ENCODE measurements at places on chromosomes 1 and 21.

GRCh38 chr1:154697710-154698109 lies 89.7 kb upstream of the ADAR start:
- no peak for DNase-seq

- no peak for DNase-seq
Observed at GRCh38 chr1:205963352-205964155, 20.3 kb upstream of the SLC26A9 start.

GRCh38 chr21:41076064-41076463 lies 91.9 kb upstream of the BACE2 start:
- no peak for DNase-seq

GRCh38 chr1:88509379-88509778 lies 174.7 kb upstream of the PKN2 start:
- no peak for DNase-seq

GRCh38 chr1:154586641-154587040 lies 19.1 kb downstream of the CHRNB2 start:
- DNase-seq: no peak

DNA sequence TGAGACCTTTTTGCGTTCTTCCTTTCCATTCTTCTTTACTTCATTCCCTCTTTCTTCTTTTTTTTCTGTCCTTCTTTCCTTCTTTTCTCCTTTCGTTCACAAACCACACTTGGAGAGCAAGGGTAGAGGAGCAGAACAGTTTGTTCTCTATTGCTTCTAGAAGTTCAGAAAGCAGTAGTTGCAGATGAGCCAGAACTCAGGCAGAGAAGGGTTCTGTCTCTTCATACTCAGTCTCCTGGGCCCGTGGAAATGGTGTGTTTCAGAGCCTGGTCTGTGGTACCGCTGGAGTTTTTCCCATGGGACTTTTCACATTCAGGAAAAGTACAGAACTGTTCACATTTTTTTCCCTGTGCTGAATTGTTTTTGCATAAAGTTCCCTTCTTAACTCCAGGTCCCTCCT lies 87.0 kb downstream of the ATP5PO start:
- no peak for DNase-seq

- peak; percentile 6 for DNase-seq
Observed at GRCh38 chr1:92404661-92405060, 82.1 kb downstream of the GFI1 start.

DNA sequence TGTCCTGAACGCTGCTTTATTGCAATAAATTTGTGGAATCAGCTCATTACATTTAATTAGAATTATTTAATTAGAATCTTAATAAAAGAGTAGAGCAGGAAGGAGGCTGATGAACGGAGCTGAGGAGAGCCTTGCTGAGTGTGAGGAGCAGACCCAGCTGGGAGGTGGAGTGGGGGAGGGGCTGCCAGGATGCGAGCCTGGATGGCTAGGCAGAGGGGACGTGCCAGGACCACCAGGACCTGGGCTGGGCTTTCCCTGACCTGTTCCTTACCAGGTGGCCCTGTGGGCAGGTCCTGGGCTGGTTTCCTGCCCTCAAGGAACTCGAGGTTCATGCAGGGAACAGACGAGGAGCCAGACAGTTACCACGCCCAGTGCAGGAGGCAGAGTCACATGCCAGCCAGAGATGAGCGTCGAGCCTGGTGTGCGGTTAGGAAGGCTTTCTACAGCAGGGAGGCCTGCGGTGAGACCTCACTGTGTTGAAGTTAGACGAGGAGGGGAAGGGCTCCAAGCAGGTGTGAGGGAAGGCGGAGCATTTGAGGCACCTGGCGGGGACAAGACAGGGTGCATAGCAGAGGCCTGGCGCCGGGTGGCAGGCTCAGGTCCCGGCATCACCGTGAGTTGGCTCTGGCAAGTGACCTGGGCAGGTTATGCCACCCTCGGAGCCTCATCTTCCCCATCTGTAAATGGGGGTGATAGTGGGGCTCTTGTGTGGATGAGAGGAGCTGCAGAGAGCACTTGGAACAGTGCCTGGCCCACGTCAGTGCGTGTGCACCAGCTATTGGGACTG lies 33.9 kb downstream of the LDLRAP1 start:
- no peak for DNase-seq

- DNase-seq: no peak
Observed at GRCh38 chr21:31449921-31450535, 106.0 kb upstream of the TIAM1 start.

DNA sequence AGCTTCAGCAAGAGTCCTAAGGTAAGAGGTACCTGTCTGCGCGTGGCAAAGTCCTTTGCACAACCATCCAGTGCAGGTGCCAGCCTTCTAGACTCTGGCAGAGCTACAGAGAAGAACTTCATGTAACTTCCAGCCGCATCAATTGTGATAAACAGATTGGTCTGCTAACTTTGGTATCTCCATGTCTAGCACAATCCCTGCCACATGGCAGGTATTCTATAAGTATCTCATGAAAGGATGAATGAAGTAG lies 29.8 kb downstream of the CD48 start:
- no peak for DNase-seq

DNA sequence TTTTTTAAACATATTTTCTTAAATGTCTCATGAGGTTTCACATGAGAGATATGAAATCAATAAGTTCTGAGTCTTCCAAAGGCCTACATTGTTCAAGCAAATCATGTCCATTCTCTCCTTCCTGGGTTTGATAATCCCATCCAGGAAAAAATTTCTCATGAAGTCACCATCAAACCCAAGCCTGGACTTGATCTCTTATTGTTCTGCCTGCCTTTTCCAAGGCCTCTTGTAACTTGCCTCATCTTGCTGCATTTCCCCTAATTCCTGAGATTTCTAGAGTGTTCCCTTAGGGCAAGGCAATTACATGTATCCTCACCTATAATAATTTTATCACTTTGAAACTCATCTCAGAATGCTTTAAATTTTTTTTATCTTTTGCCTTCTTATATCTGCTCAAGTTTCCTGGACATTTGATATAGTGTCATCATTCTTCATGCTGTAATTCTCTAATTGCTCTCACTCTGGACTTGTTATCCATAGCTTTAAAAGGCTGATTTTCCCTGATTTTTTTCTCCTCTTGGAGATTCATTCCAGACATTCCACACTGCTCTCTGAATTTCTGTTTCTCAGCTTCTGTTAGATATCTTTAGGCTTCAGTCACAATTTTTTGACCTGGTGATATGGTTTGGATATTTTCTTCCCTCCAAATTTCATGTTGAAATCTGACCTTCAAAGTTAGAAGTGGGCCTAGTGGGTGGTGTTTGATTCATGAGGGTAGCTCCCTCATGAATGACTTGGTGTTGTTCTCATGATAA lies 126.4 kb downstream of the LRRC7 start:
- DNase-seq: no peak

DNA sequence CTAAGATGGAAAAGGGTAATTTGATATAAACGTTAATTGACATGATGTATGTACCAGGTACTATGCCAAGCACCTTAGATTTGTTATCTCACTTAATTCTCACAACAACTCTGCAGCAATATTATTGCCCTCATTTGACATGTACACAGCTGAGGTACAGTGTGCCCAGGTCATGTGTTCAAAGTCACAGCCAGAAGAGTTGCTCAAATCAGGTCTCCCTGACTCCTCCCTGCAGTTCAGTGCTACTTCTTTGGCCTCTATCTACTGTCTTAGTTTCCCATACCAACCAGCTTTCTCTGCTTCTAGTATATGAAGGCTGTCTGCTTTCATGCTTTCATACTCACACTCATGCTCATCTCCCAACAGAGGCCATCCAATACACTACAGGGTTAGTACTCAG lies 15.1 kb downstream of the TBX15 start:
- DNase-seq: no peak

DNA sequence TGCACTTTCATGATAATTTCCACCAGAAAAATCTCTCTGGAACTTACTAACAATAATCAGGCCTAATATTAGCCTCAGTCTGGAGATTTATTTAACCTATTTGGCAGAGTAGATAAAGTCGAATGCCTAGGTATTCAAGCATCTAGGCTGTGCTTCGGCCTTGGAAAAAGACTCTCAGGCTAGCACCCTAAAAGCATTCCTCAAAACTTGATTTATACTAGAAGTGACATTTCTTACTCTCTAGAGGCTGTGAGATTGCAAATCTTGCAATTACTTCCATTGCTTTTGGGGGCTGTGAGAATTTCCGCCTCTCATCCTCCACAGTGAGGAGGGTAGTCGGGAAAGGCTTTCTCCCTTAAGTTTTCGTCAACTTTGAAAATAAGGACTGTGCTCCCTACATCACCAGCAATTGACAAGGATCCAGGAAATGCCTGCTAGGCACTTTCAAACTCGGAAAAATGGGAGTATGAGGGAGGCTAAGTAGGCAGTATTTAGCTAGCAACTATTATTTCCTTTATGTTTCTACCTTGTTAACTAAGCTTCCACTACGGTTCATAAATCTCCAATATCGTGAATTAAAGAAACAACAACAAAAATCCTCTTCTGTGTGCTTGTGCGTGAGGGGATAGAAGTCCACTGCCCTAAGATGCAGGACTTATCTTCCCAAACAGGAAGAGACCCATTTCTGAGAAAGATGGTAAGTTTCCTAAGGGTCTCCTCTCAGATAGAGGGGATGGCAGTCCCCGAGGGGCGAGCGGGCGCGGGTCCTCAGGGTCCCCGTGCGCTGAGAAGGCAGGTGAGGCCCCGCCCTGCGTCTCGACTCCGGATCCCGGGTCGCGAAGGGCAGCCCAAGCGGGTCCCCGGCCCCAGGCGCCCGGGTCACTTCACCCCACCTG lies 1.1 kb upstream of the LMO4 start:
- no peak for DNase-seq

- DNase-seq: peak; percentile 19
Observed at GRCh38 chr1:26358411-26359384, 4.8 kb upstream of the CRYBG2 start.

DNA sequence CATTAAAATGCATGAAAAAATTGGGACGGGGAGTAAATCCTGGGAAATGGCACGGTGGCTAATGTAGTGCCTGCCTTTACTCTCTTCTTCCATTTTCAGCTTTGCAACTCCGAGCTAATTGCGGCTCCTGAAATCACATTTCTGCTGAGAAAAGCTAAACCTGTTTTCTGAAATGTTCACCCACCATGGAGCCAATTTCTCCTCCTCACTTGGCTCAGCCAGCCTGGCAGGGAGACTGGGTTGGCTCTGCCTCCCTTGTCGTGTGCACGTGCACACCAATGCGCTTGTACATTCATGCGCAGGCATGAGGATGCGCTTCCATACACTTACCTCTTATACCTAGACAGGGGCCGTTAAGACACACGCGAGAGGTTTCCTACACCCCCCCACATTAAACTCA lies 165.4 kb downstream of the PLXNA2 start:
- no peak for DNase-seq

- no peak for DNase-seq
Observed at GRCh38 chr1:186420923-186421322, 40.0 kb downstream of the PDC start.

GRCh38 chr1:52632732-52633290 lies at the start of gene SHISAL2A:
TSS of gene SHISAL2A (plus strand) at chr1:52633168. CDS start at chr1:52633494, 326 bp downstream.
- DNase-seq: no peak

DNA sequence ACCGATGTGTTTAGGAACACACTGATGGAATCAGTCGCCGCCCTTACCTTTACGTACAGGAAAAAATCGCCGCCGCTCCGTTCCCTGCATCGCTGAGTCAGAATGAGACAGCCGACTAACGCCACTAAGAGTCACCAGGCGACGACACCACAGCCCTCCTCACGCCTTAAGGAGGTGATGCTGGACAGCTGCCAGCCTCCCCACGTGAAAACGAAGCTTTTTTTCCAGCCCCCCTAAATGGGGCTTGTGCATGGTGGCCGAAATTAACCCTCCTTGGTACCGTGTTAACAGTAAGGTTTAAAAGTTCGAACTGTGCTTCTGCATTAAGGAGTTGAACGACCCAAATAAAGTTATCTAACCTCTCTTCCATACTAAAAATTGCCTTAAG lies 511 bp downstream of the DNTTIP2 start:
- DNase-seq: no peak

DNA sequence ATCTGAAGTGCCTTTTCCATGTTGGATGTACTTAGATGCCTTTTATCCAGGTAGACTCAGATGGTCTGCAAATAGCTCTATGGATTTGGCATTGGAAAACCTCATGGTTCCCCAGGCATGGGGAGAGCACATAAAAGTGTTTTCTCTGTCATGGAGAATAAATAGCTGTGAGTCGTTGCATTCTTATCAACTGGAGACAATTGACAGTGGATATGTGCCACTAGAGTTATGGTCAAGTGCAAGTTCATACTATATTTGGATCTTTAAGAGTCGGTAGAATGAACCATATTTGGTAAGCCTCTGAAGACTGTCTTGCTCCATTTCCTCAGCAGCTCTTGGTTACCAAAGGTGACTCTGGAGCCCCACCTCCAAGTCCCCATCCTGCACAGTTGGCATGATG lies 83.7 kb downstream of the ROR1 start:
- no peak for DNase-seq

DNA sequence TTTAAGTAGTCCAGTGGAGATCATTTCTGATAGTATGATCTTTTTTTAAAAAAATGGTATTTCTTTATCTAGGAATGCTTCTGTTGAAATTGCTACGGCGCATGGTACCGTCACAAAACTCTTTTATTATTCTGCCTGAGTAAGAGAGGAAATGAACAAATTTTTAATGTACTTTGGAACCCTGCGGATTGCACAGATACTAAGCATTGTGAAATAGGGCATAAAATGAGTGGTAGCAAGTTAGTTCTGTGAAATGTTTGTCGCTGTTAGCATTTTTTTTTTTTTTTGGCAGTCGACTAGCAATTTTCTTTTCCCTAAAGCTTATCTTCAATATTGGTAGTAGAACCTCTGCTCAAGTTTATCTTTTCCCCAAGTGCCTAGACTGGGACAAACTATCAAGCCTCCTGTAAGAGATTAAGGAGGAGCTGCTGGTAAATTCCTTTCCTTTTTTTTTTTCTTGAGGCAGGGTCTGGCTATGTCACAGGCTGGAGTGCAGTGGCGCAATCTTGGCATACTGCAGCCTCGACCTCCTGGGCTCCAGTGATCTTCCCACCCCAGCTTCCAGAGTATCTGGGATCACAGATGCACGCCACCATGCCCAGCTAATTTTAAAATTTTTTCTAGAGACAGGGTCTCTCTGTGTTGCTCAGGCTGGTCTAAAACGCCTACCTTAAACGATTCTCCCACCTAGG lies 2.2 kb downstream of the ITSN1 start:
- DNase-seq: no peak

DNA sequence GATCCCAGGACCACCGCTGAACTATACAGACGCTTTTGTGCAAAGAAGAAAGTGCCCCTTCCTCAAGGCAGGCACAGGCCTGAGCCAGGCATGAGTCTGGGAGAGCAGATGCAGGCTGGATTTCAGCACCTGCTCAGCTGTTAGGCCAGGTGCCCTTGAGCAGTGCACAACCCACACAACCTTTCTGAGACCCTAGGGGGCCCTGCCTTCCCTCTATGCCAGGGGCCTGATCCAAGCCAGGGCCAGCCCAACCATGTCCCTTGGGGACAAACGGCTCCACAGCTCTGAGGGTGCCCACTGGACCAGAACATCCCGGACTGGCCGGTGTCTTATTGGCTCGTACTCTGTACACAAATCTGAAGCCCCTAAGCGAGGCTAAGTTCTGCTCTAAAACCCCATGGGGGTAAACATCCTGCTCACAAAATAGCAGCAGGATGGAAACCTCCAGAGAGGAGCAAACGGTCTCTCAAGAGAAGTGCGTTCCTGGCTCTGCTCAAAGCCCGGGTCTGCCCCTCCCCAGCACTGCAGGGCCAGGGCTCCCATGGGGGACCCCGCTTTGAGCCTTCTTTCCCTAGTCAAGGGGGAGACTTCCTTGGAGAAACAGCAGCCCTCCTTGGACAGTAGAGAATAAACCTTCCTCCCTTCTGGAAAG lies 275.1 kb downstream of the NPHP4 start:
- no peak for DNase-seq
